H7 (cell line): ENCODE measurements at places on chromosomes 2 and 18.

GRCh38 chr2:47437287-47437686 is 34.3 kb downstream of the MSH2 start:
- DNase-seq: peak; percentile 38

- DNase-seq: peak; percentile 82
Observed at GRCh38 chr18:48851599-48851960, 99.2 kb downstream of the SMAD7 start.

DNA sequence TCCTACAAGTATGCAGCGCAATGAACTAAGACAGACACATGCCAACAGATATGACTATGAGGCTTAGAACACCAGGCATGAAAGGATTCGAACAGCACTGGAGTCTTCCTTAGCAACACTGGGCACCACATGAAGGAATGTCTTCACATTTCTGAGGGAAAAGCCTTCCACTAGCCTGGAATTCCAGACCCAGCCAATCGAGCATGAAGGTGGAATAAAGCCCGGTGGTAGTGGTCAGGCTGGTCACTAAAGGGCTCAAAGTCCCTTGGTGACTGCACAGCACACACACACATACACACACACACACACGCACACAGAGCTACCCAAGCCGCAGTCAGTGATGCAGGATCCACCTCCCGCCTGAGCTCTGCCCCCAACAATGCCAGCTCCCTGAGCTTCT is 19.7 kb upstream of the SFXN5 start:
- no peak for DNase-seq

GRCh38 chr2:237472187-237472712 is 14.8 kb upstream of the MLPH start:
- DNase-seq: no peak

GRCh38 chr2:162478721-162479129 is 134.8 kb downstream of the GCA start:
- no peak for DNase-seq

DNA sequence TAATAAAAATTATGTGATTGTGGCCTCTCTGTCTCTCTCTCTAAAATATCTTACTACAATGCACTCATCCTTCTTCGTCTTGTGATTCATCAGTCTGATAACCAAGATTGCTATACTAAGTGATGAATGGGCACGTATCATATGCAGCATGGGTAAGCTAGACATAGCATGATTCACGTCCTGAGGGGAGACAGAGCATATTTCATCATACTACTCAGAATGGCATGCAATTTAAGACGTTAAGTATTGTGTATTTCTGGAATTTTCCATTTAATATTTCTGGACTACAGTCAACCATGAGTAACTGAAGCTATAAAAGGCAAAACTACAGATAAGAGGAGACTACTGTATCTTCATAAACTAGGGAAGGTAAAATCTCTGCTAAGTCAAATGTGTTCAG is 97.0 kb upstream of the CD226 start:
- no peak for DNase-seq

DNA sequence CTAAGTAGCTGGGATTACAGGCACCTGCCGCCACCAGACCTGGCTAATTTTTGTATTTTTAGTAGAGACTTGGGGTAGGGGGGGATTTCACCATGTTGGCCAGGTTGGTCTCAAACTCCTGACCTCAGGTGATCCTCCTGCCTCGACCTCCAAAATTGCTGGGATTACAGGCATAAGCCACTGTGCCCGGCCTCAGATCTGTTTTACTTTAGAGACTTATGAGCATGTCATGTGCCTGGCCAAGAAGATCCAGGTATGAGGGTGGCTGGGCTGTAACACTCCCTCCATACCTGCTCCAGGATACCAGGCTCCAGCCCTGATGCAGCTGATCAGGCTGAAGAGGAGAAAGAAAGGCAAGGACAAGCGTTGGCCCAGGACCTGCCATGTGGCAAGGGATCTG is 125.0 kb downstream of the LPIN1 start:
- no peak for DNase-seq

- DNase-seq: no peak
Observed at GRCh38 chr2:107197594-107198294, 311.8 kb upstream of the ST6GAL2 start.

DNA sequence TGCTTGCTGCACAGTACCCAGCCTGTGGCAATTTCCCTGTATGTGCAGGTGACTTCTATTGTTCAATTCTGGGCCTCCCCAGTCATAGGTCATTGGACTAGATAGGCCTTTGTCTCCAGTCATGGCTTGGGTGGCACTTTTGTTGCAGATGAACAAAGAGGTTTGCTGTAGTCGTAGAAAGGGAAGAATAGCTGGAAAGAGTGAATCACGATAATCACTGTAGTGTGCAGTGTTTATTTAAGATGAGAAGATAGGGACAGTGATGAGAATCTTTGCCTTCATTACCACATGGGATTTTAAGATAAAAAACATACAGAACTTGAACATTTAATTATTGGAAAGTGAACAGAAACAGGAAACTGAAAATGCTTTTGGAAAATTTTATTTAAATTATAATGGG is 156.1 kb upstream of the CYRIA start:
- DNase-seq: no peak

GRCh38 chr2:209942426-209942825 is 60.0 kb upstream of the RPE start:
- DNase-seq: no peak

GRCh38 chr18:6917072-6917471 is 187.6 kb downstream of the ARHGAP28 start:
- DNase-seq: no peak

DNA sequence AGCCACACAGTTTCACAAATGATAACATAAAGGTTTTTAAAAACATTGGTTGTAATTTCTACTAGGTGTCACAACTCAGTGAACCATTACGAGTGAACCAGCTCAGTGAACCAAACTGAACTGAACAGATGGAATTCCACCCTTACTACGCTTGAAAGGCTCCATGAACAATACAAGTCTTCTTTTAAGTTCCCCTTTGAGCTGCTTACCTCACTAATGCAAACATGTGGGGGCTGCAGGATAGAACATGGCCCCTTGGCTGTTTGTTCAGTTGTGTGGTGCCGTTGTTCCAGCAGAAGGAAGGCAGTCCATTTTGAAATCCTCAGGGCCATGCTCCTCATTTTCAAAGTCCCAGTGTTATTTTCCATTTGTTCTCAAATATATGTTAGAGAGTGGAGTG is 30.7 kb upstream of the KLHL14 start:
- no peak for DNase-seq

- DNase-seq: no peak
Observed at GRCh38 chr2:38546585-38546984, 56.1 kb downstream of the HNRNPLL start.

DNA sequence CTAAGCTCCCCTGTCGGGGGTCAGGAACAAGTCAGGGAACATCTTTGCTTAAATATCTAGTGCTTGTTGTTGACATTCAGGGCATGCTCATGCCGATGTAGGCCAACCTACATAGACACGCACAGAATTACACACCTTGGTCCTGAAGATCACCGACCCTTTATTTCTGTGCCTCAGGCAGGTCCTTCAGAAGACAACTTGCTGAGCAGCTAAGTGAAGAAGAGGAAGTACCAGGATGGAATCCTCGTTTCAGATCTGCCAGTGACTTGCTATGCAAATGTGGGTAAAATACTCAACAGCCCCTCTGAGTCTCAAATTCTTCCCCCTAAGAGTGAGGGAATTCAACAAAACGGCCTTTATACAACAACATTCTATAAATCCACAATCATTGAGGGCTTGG is 494.7 kb downstream of the BCL11A start:
- DNase-seq: no peak

- DNase-seq: no peak
Observed at GRCh38 chr2:113281910-113282746, 3.4 kb upstream of the PAX8 start.

- DNase-seq: no peak
Observed at GRCh38 chr2:239947729-239948045, 77.5 kb downstream of the NDUFA10 start.

DNA sequence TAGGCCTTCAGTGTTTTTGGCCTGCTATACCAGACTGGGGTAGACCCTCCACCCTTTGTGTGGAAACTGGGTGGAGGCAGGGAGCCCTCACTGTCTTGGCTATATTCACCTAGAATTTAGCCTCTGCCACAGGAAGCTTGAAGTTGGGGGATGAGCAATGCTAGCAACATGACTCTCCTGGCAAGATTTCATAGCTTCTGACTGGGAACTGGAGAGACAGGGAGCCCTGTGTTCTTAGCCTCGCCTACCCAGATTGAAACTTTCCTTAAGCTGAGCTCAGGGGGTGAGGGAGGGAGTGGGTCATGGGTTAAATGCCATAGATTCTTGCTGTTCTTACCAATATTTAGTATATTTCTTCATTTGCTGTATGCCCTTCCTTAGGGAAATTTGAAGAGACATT is 46.8 kb upstream of the FAM98A start:
- DNase-seq: no peak

- no peak for DNase-seq
Observed at GRCh38 chr2:199128476-199129229, 329.1 kb downstream of the SATB2 start.

GRCh38 chr2:98697651-98698337 is 33.1 kb downstream of the MGAT4A start:
- DNase-seq: no peak

GRCh38 chr2:240730501-240731177 is 39.0 kb downstream of the AQP12A start:
- DNase-seq: no peak

- peak; percentile 13 for DNase-seq
Observed at GRCh38 chr2:155250800-155251199, 552.3 kb downstream of the KCNJ3 start.

GRCh38 chr18:32091325-32091723 is 350 bp upstream of the RNF138 start:
- no peak for DNase-seq

DNA sequence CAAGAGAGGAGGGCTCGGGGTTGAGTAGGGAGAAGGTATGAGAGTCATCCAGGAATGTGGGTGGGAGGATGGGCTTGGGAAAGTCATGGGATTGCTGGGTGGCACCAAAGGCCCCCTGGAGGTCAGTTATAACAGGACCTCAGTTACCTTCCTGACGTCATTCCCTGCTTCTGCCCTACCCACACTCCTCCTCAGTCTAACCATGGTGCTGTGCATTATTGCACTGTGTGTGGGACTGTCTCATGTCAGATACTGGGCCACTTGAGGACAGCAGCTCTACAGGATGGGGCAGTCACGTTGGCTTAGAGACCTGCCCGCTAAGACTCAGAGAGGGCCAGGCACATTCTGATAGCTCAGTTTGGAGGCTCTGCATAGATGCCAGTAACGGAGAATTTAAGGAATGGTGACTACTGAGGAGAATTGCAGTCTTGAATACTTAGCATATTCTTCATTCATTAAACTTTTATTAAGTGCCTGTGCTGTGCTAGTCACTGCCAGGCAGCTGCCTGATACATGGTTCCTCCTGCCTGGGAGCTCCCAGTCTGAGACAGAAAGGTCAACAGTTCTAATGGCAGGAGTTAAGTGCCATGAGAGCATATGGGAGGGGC is 90.5 kb downstream of the LAMA3 start:
- DNase-seq: no peak

DNA sequence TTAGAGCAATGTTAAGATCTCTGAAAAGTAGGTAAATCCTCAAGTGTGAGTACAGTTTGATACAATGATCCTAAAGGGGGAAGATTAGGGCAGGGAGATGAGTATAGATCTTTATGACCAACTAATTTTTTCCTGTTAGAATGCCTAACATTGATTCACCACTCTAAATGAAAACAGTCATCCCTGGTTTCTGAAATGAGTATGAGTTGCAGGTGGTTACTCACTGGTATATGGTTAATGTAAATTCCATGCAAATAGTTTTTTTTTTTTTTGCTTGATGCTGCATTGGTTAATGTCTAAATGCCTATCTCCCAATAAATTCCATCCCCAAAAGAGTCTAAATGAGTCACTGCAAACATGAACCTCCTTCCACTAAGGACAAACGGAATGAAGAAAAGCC is 55.0 kb upstream of the SERPINB2 start:
- DNase-seq: no peak

GRCh38 chr2:30790879-30791278 is 16.4 kb downstream of the CAPN13 start:
- no peak for DNase-seq

- DNase-seq: no peak
Observed at GRCh38 chr2:37563375-37564015, 107.9 kb downstream of the CDC42EP3 start.

- DNase-seq: no peak
Observed at GRCh38 chr2:175829741-175830140, 172.3 kb downstream of the LNPK start.

GRCh38 chr2:42926434-42927333 is 134.3 kb upstream of the HAAO start:
- peak; percentile 68 for DNase-seq

GRCh38 chr2:143792602-143793001 is 663.4 kb downstream of the ARHGAP15 start:
- DNase-seq: no peak

- DNase-seq: no peak
Observed at GRCh38 chr2:102401456-102401855, 21.5 kb upstream of the IL18RAP start.

GRCh38 chr2:70936165-70936978 is 672 bp downstream of the ATP6V1B1 start:
- no peak for DNase-seq

DNA sequence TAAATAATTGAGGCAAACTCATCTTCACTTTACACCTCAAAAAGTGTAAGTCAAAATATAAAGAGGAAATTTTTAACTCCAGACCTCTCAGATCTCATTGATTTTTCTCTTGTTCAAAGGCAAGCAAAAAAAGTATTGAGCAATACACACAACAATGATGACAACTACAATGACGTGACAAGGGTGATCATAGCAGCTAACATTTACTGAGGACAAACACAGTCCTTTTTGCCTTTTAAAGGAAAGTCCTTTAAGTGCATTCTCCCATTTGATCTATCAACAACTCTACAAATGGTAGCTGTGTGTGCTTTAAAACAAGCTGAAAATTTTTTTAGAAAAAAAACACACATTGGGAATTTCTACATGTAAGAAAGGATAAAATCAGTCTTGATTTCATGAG is 123.5 kb upstream of the CTAGE1 start:
- no peak for DNase-seq

DNA sequence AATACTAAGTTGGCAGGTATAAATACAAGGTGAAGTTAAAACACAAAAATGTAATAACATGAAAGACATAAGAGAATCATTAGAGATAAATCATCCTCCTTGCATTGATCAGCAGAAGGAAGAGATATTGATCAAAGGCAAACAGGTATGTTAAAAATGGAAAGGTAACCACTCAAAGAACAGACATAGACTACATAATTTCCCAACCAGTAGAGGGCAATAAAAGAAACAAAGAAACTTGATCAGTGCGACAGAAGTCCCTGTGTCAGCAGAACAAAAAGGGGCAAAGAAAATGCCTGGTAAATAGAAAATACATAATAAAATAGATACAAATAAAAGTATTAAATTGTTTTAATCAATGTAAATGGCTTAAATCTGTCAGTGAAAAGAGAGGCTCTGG is 53.6 kb downstream of the FAM228A start:
- DNase-seq: no peak

DNA sequence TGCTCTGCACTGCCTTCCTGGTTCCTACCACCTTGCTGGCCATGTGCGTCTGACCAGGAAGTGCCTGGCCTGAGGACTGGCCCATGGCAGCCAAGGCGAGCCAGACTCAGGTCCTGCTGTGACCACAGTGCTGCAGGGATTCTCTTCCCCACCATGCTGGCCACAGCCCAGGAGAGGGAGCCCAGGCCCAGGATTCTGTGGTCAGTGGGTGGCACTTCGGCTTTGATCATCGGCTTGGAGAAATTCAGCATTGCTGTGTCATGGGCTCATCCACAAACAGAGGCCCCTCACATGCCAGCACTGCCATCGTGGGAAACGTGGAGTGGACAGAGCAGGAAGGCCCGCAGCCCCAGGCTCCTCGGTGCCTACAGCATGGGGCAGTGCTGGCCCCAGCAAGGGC is 211.6 kb downstream of the SEPTIN10 start:
- DNase-seq: no peak

- no peak for DNase-seq
Observed at GRCh38 chr2:31956312-31956711, 54.5 kb downstream of the MEMO1 start.
